ENCODE measurements at places on chromosomes 1 and 21.

DNA sequence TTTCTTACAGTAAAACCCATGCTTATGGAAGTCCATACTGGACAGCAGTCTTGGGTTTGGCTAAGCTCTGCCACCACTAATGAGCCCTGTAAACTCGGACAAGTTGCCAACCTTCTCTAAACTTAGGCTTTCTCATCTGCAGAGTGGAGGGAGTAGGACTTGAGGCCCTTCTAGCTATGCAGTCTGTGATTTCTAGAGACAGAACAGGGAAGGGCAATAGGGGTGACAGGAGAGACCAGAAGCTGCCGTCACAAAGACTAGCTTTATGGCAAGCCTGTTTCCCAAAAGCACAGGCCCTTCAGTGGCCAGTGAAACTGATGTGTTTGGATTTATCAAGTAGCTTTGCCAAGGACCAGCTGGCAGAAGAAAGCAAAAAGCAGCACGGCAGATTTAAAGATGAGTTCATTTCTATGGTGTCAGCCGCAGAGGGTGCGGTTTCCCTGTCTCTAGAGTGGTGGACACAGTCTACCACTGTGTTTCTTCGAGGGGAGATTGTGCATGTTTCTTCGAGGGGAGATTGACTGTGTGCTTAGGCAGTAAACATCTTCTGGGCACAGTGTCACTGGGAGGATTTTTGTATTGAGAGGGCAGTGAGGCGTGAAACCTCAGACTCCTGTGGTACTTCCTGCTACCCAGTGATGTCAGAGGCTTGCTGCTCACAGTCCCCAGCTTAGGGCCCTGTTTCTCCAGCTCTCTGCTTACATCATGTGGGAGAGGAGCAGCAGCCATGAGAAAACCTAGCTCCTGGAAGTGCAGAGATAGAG is 119.0 kb downstream of the ROR1 start:
- peak; percentile 69 for DNase-seq

DNA sequence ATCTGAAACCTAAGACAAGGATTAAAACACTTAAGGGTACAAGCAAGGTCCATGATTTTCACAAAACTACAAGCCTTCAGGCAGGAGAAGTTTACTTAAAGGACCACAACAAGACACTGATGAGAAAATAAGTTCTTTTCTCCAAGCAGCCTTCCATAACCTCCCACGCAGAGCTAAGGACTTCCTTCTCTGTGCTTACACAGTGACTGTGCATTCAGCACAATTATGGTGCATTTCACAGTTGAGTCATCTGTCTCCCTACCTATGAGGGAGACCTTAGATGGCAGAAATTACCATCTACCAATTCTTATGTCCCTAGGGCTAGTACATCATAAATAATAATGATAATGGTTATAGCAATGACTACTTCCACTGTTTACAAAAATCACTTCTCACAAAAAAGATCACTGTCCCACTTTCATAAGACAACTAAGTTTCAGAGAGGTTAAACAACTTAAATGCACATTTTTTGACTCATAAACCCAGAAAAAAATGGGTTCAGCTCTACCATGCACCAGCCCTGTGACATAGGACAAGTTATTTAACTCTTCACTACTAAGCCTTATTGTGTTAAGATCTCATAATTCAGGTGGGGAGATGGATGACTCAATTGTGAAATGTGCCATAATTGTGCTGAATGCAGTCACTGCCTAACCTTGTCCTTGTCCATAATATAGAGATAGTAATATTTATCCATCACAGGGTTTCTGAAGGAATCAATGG is 45.3 kb downstream of the TARBP1 start:
- DNase-seq: peak; percentile 39

DNA sequence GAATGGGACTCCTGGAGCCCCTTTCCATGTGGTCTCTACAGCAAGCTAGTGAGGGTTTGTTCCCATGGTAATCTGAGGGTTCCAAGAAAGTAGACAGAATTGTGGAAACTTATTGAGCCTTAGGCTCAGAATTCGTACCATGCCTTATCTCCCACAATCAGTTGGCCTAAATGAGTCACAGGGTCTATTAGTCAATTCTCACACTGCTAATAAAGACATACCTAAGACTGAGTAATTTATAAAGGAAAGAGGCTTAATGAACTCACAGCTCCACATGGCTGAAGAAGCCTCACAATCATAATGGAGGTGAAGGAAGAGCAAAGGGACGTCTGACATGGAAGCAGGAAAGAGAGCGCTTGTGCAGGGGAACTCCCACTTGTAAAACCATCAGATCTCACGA is 106.6 kb upstream of the CXADR start:
- no peak for DNase-seq

GRCh38 chr1:153939476-153939875 is 7.0 kb downstream of the DENND4B start:
- DNase-seq: no peak

GRCh38 chr21:39029900-39030884 is 153.1 kb downstream of the PSMG1 start:
- DNase-seq: no peak

- DNase-seq: peak; percentile 69
These were observed 10.0 kb downstream of the KIRREL1 start for GRCh38 chr1:158003406-158003800.

DNA sequence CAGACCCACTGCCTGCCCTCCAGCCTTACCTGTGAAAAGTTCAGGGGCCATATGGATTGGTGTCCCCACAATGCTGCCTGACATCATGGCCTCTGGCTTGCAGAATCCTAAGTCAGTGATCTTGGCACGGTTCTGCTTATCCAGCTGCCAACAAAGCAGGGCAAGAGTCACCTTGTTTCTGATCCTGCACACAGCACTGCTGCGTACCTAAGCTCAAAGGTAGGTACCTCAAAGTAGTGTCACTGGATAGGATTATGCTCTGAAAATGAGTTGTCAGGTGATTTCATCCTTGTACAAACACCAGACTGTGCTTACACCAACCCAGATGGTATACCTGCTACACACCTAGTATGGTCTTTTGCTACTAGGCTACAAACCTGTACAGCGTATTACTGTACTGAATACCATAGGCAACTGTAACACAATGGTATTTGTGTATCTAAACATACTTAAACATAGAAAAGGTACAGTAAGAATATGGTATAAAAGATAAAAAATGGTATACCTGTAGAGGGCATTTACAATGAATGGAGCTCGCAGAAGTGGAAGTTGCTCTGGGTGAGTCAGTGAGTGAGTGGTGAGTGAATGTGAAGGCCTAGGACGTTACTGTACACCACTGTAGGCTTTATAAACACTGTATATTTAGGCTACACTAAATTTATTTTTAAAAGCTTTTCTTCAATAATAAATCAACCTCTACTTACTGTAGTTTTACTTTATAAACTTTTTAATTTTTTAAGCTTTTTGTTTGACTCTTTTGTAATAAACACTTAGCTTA is 29.1 kb upstream of the RBBP5 start:
- DNase-seq: no peak

GRCh38 chr1:7388488-7389185 is 382.5 kb upstream of the VAMP3 start:
- DNase-seq: no peak

- no peak for DNase-seq
These were observed 73.1 kb downstream of the TNFSF4 start for GRCh38 chr1:173134029-173134428.

DNA sequence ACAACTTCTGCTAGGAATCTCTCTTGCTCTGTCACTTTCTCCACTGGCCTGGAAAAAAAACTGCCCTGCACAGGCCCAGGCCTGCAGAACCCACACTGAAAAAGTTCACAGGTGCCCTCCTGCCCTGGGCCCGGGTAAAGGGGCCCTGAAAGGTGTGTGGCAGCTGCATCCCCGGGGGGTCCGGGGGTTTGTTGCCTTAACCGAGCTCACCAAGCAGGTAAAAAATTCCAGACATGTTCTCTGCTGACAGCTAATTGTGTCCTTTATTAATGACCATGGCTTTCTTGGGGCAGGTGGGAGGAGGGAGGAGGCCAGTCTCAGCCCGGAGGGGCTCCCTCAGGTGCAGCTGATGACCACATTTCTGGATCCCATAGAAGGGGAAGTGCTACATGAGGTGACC is 122.9 kb downstream of the LACTBL1 start:
- DNase-seq: no peak

GRCh38 chr1:209238356-209238755 is 345.2 kb upstream of the CAMK1G start:
- no peak for DNase-seq

DNA sequence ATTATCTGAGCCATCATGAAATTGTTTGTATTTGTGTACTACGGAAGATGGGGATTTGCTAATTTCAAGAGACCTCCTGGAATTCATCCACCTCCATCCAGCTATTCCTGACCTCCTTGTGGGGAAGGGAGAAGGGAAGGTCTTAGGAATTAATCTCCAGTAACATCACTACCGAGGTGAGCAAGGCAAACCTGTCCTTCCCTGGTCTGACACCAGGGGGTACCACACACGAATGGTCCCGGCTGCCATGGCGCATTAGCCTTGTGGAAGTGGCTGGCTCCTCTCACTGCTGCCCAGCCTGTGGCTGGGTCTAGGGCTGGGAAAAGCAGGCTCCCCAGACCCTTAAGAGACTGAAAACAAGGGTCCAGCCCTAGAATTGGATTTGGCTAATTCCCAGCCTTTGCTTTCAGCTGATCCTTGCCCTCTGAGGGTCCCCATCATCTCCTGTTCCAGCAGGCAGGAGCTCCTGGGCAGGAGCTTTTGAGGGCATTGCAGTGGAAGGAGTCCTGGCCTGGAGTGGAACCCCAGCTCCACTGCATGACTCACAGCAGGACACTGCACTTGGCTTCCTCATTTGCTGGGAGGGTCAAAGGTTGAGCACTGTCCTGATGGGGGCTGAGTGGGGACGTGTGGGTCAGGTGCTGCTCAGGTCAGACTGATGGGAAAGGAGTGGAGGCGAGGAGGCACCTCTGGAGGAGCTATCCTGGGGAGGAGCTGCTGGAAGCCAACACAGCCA is 34.8 kb downstream of the RIMS3 start:
- peak; percentile 45 for DNase-seq

- peak; percentile 85 for DNase-seq
These were observed 626.2 kb downstream of the SMYD3 start for GRCh38 chr1:245880754-245881403.

- no peak for DNase-seq
These were observed 27.8 kb downstream of the FOXD2 start for GRCh38 chr1:47465605-47466004.

GRCh38 chr1:9792156-9793042 is 31.4 kb downstream of the CLSTN1 start:
- no peak for DNase-seq

GRCh38 chr21:34613679-34614627 is 960 bp downstream of the RCAN1 start:
- DNase-seq: peak; percentile 49

DNA sequence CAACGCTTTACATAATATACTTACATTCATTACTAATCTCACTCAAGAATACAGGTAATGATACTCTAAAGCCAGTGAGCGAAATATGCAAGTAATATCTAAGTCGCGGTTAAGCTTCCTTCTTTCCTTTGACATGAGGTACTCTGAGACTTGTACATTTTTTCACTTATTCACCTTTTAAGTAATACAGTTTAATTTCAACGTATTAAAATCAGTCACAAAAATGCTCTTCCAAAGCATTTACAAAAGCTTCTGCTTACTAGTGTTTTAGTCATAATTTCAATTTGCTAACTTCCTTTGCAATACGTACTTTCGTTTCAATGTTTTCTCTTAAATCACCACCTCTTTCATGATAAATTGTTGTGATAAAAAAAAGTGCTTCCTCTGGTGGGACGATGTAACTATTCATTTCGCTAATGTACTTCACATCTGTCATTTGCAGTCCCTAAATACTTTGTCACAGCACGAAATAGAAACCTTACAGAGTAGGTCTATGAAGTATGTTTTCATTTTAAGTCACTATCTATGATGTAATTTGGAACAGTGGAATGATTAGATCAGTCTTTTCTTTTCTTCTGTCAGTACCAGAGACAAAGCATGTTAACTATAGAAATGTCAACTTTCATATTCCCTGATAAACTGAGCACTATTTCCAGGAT is 34.0 kb upstream of the ADGRL4 start:
- DNase-seq: peak; percentile 6

GRCh38 chr1:168509875-168510791 is 33.7 kb downstream of the XCL2 start:
- DNase-seq: no peak

GRCh38 chr1:160622501-160623226 is 24.2 kb downstream of the SLAMF1 start:
- no peak for DNase-seq

- no peak for DNase-seq
These were observed 22.6 kb upstream of the ATP2B4 start for GRCh38 chr1:203603940-203604591.

DNA sequence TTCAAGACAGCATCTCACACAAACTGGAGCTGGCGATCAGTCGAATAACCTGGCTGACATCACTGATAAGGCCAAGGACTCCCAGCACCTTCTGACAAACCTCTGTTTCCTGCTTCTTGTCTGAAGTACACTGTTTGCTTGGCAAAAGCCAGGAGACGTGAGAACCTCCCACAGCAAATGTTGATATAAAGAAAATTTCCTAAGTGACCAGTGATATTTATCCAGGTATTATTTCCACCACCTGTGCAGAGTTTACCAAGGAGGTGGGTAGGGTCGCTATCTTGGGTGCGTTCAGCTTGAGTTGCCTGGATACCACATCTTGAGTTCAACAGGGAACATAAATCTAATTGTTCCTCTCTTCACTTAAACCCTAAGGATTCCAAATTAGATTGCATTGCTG is 72.9 kb downstream of the SETD4 start:
- DNase-seq: no peak

Data from GM03348 (cell line).